ENCODE measurements at places on chromosomes 12 and 14.
A peak's percentile ranks its signal among the peaks of the same experiment; 100 is the strongest.

DNA sequence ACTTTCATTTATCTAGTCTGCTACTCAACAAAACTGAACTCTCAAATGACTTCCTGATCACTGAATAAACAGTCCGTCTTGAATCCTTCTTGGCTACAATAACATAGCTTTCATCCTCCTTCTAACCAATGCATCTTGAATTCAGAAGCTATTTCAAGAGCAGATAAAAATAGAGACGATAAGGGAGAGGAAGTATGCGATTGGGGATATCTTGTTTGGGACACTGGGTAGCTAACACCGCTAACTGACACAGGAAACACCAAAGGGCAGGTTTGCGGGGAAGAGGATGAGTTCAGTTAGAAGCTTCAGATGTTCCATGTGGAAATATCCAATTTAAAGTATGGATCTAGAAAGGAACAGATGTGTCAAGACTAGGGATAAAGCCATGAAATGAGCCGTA, 102.5 kb downstream of the SLC41A2 start:
- DNase-seq, result no peak

DNA sequence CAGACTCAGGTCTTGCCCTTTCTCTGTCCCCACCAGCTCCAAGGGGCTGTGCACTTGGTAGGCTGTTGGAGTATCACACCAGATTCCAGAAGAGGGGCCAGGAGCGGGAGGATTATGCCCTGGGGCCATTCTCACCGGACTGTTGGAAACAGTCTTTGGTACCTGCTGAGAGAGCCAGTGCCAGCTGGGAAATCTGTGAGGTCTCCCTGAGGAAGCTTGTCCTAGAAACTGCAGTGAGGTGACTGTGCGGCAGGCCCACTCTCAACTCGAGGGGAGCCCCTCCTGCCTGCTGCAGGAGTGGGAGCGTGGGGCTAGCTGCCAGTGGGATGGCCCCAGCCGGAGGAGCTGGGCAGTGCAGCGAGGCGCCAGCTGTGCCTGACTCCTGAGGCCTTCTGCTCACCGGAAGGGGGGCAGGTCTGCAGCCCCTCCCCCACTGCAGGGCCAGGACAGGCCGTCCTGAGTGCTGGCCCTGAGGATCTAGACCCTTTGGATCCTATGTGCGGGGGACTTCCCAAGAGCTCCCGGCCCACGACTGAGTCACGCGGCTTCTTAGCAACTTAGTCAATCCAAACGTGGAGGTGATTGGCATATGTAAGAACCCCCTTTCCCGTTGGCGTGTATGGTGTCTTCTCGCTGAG, 295.2 kb downstream of the CACNA1C start:
- DNase-seq, result no peak

GRCh38 chr14:41749429-41749828, 142.8 kb downstream of the LRFN5 start:
- no peak for DNase-seq

- no peak for DNase-seq
These were observed 132.0 kb downstream of the KICS2 start for GRCh38 chr12:64090047-64090446.

DNA sequence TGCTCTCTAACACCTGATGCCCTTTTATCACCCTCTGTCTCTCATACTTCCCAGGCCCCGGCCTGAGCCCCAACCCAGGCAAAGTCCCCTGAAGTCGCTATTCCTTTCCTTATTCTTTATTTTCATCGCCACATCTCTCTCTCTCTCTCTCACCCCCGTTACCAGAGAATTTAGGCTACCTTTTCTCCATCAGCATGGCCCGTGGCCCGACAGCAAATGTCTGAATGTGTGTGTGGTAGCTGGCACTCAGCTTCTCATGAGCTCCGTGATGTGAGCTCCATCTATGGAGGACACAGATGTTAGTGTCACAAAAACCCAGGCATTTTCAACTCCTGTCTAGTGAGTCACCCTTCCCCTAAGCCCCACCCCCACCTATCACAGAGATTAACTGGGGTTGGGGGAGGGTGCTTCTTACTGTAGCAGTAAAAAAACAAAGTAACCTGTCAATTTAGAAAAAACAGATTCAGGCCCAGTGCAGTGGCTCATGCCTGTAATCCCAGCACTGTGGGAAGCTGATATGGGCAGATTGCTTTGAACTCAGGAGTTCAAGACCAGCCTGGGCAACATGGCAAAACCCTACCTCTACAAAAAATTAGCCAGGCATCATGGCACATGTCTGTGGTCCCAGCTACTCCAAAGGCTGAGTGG, 53.8 kb downstream of the VCPKMT start:
- peak; percentile 44 for DNase-seq

GRCh38 chr14:60064491-60065072, 27.1 kb upstream of the PCNX4 start:
- DNase-seq, result peak; percentile 15

DNA sequence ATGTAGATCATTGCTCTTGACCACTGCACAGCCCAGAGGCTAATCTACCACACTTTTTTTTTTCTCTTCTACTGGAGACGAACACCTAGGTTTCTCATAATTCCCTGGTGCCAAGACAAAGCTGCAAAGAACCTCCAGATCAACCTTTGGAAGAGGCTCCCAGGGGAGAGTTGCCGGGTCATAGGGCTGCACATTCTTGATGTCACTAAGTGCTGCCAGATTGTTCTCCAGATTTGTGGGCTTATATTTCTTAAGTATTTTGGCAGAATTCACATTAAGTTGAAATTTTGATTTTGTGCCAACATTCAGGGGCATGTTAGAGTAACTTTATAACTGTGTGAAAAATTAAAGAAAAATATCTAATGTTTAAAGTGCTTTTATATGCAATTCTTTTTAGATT, 13.5 kb upstream of the PDZRN4 start:
- no peak for DNase-seq

DNA sequence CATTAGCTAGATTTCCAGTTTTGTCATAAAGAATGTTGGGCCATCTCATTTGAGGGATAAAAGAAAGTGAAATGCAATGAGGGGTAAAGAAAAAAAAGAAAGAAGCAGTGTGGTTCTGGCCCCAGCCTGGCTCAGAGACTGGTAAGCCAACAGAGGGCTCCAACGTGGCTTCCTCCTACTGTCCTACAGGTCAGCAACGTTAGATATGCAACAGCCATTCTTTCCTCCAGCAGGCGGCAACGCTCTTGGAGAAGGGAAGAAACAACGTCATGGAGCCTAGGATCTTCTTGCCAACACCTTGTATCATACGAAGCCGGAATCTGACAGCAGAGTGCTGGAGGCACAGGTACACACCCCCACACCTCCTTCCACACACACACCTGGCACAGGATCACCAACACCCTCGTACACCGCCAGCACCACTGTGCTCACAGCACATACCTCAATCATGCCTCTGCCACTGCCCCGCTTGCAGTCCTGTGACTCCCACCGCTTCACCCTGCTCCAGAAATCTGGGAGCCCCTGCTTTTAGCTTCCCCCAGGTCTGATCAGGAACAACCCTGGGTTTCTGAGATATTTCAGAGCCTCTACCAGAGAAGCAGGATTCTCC, 102.8 kb downstream of the RPAP3 start:
- no peak for DNase-seq

DNA sequence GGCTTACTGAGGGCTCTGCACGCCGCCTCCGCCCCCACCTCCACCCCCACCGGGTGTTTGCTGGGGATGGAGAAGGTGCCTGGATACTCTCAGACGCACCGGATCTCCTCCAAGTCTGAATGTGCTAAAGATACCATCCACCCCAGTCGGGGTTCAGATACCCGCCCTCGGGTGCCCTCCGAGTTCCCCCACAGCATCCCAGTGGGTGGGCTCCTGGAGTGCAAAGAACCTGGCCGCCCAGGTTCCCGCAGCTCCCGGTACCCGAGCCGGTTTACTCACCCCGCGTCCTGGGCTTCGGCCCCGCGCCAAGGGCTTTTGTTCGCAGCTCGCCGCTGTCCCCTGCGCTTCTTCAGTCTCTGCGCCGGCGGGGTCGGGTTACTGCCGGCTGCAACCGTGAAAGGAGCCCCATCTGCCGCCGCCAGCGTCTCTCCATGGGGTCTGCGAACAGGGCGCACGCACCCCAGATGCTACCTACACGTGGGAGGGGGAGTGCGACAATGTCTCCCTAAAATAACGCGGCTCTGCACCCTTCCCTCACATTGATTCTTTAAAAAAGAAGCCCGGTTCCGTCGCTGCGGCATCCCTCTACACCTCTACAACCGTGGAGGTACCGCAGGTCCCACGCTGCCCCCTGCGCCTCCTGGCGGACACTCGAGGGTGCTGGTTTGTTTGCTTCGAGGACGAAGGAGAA, at the start of gene CCDC177:
Gene CCDC177, minus strand, starts transcription at position 609 of the 691 bp plus-strand sequence. CDS start 1,249 bp downstream, outside the sequence.
- peak; percentile 60 for DNase-seq

DNA sequence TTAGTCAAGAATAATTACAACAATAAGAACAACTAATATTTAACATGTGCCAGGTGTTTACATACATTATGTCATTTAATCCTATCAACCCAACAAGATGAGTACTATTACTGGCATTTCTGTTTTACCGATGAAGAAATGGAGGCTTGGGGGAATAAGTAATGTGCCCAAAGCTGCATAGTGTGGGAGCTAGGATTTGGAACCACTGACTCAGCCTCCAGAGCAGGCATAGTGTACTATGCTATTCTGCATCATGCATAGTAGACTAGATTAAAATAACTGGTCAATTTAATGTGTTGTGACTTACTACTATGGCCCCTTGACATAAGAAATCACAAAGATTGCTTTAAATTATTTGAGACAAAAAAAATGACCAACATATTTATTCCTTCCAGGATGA, 9.5 kb downstream of the GPR19 start:
- no peak for DNase-seq

DNA sequence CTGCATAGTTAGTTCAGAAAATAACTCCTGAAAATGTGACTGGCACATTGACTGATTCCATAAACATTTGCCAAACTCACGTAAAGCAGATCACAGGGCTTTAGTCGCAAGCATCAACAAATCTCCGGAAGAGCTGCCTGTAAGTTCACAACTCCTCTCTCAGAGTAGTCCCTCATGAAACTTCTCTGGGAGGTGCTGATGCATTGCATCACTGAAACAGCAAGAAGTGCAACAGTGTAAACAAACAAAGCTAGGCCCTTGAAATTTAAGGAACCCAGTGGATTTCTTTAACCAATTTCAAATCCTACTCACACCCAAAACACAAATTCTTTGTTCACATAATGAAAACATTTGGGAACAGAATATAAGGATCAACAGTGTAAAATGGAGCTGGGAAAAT, 1691.7 kb upstream of the FLRT2 start:
- DNase-seq, result no peak

- no peak for DNase-seq
These were observed 38.3 kb downstream of the NTF3 start for GRCh38 chr12:5470221-5470620.

- DNase-seq, result no peak
These were observed 80.6 kb downstream of the CCDC59 start for GRCh38 chr12:82277582-82277981.
